ENCODE measurements at places on chromosomes 12 and 14.
A peak's percentile ranks its signal among the peaks of the same experiment; 100 is the strongest.

GRCh38 chr12:53173085-53173715 lies 7.3 kb upstream of the ZNF740 start:
- no peak for DNase-seq

DNA sequence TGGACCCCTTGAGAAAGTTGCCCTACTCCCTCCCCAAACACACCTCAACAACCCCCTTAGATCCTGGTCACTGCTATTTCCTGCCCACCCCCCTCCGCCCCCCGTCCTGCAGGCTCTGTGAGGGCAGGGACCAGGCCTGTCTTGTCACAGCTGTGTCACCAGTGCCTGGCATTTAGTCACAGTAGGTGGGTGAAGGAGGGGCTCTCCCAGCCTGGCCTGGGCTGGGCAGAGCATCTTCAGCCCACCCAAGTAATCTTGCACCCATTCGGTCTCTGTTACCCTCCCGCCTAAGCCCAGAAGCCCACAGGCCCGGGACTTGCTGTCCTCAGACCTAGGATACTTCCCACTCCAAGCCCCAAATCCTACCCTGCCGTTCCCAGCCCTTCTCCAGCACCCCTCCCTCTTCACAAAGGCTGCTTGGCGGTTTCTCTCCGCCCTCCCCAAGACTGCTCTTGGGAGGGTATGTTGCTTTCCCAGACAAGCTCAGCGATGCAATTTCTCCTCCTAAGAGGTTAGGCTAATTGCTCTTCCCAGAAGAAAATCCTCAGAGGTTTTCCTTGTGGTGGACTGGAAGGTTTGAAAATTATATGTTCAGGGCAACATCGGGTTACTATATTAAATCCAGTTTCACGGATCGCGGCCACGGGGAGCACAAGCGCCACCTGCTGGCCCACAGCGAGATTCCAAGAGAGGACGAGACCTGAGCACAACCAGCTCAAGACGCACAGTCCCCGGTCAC lies 50.8 kb upstream of the ZFP36L1 start:
- DNase-seq, result peak; percentile 86

GRCh38 chr14:74954232-74954946 lies 1.0 kb downstream of the PGF start:
- DNase-seq, result no peak

DNA sequence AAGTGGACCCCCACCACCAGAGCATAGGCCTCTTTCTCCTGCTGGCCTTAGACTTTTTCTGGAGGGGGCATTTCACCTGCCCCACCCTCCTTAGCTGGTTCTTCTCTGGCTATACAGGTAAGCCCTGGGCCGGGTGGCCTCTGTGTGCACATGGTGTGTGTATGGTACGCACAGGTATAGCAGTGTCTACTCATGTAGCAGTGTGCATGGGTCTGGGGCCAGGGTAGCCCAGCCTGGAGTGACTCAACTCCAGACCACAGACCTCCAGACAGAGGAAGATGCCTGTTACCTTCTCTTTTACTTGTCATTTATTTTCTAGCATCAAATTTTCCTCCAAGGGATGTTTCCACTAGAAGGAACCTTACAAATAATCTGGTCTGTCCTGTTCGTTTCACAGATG lies 6.9 kb downstream of the KCNA5 start:
- DNase-seq, result no peak

- DNase-seq, result no peak
Observed at GRCh38 chr12:105406497-105406896, 76.0 kb downstream of the C12orf75 start.

DNA sequence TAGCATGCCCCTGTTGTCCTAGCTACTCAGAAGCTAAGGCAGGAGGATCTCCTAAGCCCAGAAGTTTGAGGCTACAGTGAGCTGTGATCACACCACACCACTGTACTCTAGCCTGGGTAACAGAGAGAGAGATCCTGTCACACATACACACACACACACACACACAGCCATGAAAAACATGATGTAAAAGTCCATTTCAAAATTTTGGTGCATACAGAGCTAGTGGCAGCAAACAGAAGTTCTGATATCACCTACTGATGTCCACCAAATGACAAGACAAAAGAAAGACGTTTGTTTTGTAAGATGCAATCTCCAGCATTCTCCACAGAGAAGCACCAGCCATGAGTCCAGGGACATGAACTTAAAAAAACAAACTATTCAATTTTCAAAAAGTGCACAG lies 15.9 kb downstream of the AREL1 start:
- no peak for DNase-seq

DNA sequence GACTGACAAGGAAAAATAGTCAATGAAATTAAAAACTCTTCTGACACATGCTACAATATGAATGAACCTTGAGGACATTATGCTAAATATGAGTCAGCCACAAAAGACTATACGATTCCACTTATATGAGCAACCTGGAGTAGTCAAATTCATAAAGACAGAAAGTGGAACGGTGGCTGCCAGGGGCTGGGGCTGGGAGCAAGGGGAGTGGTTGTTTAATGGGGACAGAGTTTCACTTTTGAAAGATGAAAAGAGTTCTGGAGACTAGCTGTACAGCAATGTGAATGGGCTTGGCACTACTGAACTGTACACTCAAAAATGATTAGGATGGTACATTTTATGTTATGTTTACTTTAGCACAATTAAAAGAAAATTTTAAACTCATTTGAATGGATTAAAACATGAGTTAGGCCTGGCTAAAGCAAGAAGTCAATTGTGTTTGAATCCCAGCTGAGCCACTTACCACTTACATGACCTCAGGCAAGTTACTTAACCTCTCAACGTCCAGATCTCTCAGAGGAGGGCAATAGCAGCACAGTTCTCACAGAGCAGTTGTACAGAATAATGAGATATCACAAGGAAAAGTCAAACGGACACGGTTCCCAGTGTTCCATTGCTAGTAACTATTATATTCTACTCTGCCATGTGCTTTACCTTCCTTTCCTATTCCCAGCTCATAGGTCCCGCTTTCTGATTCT lies 102.5 kb downstream of the SPTSSA start:
- no peak for DNase-seq

GRCh38 chr12:105025890-105026289 lies 39.8 kb downstream of the NOPCHAP1 start:
- no peak for DNase-seq

DNA sequence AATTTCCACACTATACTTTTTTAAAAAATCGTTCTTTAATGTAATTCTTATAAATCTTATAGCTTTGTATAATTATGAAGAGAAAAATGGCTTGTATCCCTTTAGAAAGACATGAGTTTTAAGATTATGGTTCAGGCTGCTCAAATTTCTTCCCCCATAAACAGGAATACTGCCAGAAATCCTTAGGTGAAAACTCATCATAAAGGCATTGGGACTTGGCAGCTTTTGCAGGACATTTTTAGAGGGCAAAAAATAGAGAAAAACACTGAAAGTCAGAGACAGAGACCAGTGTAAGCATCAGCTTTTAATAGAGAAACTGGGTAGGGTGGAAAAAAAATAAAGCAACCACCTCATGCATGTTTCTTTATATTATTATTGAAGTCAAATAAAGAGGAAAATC lies 29.1 kb downstream of the LRRK2 start:
- DNase-seq, result no peak

- DNase-seq, result no peak
Observed at GRCh38 chr12:130336723-130337487, 782 bp upstream of the PIWIL1 start.
